ENCODE measurements at places on chromosomes 5 and 9. TPM values are rescaled to one million over a fixed set of nuclear protein-coding genes. Genes with fewer than 3 reads are reported as not detected.

DNA sequence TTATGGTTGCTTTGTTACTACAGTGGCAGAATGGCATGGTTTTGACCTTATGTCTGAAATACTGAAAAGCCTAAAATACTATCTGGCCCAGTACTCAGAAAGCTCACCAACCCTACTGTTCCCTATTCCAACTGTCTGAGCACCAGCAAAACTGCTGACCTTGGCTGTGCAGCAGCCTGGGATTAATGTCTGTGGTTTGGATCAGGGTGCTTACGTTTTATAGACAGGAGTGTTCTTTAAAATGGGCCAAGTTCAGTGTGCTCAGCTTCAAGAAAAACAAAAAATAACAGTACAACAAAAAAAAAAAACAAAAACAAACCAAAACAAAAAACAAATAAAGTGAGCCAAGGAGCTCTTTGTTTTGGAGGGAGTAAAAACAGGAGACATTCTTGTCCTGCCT is 36.4 kb downstream of the SLC28A3 start:
- H3K36me3 ChIP-seq: no peaks in the 10 kb centered on the region
- no peak for DNase-seq
- peaks cover 11% of the 10 kb centered on the region for H3K4me1 ChIP-seq
- H3K4me3 ChIP-seq: no peak overlapping the region
- no peaks in the 10 kb centered on the region for H3K27me3 ChIP-seq
- no peak overlapping the region for H3K27ac ChIP-seq

- H3K4me3 ChIP-seq: no peak overlapping the region
- H3K4me1 ChIP-seq: no peaks in the 10 kb centered on the region
- no peak for DNase-seq
- no peaks in the 10 kb centered on the region for H3K27me3 ChIP-seq
- H3K27ac ChIP-seq: no peak overlapping the region
- H3K36me3 ChIP-seq: peaks cover 41% of the 10 kb centered on the region
Observed at GRCh38 chr9:99967457-99967856, 61.0 kb downstream of the STX17 start.

GRCh38 chr5:154829589-154830218 is 20.7 kb downstream of the FAXDC2 start:
- H3K4me1 ChIP-seq: peaks cover 25% of the 10 kb centered on the region
- H3K36me3 ChIP-seq: peaks cover 60% of the 10 kb centered on the region

DNA sequence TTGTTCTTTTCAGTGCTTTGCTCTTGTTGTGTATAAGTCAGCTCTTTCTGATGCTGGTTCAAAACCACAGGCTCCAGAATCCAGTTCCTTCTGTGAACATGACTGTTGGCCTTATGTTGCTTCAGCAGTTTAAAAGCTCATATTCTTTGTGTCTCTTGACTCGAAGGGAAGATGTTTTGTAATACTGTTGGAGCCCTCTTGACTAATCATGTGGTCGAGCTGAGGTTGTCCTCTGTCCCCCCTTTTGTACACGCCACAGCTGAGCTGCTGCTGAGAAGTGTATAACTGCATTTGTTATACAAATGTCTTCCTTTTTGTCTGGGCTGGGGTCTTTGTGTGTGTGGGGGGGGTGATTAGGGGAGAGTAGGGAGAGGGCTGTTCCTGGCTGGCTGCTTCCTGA is 35.8 kb downstream of the SLC36A1 start:
- H3K27me3 ChIP-seq: no peaks in the 10 kb centered on the region
- H3K36me3 ChIP-seq: peaks cover 37% of the 10 kb centered on the region
- DNase-seq: no peak
- no peaks in the 10 kb centered on the region for H3K4me1 ChIP-seq

DNA sequence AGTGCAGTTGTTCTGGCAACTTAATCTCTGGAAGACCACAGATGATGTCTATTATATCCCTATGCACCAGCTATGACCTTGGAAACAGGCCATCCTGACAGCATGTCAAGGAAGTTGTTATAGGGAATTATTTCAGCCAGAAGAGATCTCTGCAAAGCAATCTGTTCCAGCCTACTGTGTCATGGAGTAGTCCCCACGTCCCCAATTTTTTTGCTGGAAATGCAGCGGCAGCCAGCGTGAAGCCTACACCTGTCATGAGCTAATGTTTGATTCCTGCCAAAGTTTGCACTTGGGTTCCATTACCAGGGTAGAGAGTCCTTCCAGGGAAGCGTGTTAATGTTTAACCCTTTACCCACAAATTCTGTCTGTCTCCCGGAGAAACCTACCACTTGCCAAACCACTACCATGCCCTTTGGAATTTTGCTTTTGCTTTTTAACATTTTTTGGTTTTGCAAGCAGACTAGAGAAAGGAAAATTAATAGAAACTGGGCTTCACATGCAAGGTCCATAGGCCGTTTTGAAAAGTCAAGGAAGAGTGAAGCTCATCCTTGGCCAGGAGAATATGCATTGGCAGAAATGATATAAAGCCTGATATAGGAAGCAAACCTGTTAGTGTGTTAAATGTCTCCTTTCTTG is 174.9 kb upstream of the SPRY4 start:
- no peaks in the 10 kb centered on the region for H3K36me3 ChIP-seq
- no peaks in the 10 kb centered on the region for H3K27me3 ChIP-seq
- no peak overlapping the region for H3K27ac ChIP-seq
- no peak overlapping the region for H3K4me3 ChIP-seq
- H3K4me1 ChIP-seq: no peaks in the 10 kb centered on the region

DNA sequence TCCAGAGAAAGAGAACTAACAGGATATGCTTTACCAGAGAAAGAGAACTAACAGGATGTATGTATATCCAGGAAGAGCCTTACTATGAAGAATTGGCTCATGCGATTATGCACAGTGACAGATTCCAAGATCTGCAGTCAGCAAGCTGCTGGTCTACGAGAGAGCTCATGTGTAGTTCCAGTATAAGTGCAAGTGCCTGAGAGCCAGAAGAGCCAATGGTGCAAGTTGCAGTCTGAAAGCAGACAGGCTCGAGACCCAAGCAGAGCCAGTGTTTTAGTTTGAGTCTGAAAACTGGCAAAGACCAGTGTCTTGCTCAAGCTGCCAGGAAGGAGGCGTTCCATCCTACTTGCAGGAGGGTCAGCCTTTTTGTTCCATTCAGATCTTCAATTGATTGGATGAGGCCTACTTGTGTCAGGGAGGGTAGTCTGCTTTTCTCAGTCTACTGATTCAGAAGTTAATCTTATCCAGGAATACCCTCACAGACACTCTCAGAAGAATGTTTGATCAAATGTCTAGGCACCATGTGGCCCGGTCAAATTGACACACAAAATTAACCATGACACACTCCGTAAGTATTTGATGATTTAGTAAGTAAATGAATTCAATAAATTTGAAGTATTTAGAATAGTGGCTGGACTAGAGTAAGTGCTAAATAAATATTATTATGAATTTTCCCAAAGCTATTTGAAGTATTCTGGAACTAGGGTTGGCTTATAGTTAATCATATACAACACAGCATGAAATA is 372.1 kb upstream of the SGCD start:
- no peaks in the 10 kb centered on the region for H3K4me1 ChIP-seq
- no peak overlapping the region for H3K4me3 ChIP-seq
- DNase-seq: no peak
- H3K27me3 ChIP-seq: no peaks in the 10 kb centered on the region

DNA sequence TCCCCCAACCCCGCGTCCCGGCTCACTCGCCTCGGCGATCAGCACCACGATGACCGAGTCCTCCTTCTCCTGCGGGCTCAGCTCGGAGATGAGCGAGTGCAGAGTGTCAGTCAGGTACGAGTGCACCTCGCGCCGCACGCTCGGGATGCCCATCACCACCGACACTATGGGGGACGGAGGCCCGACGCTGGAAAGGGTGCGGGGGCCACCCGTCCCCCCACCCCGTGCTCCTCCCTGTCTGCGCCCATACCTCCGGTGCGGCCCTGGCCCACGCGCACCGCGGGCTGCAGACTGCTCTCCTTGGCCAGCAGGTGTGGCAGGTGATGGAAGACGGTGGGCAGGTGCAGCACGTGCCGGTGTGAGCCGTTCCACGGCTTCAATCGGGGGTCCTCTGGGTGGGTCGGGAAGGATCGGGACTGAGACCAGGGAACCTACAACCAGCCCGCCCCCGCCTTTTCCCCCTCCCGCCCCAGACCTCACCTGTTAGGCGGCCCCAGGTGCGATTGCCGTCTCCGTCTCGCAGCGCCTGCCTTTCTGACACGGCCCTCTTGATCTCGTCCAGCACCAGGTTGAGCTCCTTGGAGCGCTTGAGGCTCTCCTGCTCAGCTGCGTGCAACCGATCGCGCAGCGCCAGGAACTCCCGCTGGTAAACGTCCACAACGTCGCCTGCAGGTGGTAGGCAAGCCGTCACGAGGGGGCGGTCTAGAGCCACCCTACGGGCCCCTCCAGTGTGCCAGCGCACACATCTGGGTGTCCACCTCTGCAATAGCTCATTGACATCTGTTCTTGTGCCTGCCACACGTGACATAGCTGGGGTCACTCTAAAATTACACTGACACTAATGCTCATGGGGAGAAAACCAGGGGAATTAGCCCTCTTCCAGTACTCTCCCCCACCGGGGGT is 5.1 kb downstream of the MGAT4B start:
- peak; percentile 88 for DNase-seq
- H3K27me3 ChIP-seq: no peaks in the 10 kb centered on the region

- H3K4me1 ChIP-seq: peaks cover 17% of the 10 kb centered on the region
- H3K4me3 ChIP-seq: no peak overlapping the region
- H3K27ac ChIP-seq: no peak overlapping the region
- no peaks in the 10 kb centered on the region for H3K36me3 ChIP-seq
- H3K27me3 ChIP-seq: no peaks in the 10 kb centered on the region
Observed at GRCh38 chr9:137452006-137452760, 7.0 kb downstream of the NSMF start.

DNA sequence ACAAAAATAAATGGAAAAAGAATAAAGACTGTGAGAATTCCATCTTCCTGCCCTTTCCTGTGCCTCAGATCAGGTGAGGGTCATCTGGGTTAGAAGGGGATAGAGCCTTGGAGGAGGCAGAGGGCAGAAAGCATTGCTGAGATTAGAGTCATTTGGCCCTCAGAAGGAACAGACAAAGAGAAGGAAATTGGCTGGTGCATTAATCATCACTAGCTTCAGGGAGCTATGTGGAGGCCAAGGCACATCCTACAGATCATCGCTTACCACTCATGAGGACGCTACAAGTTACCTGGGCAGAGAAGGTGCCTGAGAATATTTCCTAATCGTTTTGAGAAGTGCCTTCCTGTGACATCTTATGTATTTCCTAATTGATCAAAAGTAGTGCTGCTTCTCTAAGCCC is 74.5 kb downstream of the C7 start:
- H3K27ac ChIP-seq: no peak overlapping the region
- H3K4me1 ChIP-seq: no peaks in the 10 kb centered on the region
- no peak overlapping the region for H3K4me3 ChIP-seq
- no peaks in the 10 kb centered on the region for H3K27me3 ChIP-seq

GRCh38 chr9:91746904-91747303 is 203.1 kb downstream of the ROR2 start:
- H3K27ac ChIP-seq: no peak overlapping the region
- no peaks in the 10 kb centered on the region for H3K36me3 ChIP-seq
- DNase-seq: no peak
- H3K27me3 ChIP-seq: no peaks in the 10 kb centered on the region
- no peaks in the 10 kb centered on the region for H3K4me1 ChIP-seq

The NME5 gene
- total RNA-seq: 7.3 TPM

The C9orf72 gene
- total RNA-seq: 28.9 TPM

Data from lower lobe of right lung (tissue), 2 donors.